ENCODE measurements at places on chromosomes 6 and 20.

- DNase-seq: no peak
Observed at GRCh38 chr20:62999580-62999979, 7.2 kb downstream of the BHLHE23 start.

DNA sequence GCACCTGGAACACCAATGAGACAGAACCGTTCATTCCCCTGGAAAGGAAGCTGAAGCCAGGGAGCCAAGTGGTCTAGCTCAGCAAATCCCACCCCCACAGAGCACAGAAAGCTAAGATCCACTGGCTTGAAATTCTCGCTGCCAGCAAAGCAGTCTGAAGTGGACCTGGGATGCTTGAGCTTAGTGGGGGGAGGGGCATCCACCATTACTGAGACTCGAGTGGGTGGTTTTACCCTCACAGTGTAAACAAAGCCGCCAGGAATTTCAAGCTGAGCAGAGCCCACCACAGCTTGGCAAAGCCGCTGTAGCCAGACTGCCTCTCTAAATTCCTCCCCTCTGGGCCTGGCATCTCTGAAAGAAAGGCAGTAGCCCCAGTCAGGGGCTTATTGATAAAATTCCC, 53.1 kb downstream of the KIF16B start:
- DNase-seq: no peak

DNA sequence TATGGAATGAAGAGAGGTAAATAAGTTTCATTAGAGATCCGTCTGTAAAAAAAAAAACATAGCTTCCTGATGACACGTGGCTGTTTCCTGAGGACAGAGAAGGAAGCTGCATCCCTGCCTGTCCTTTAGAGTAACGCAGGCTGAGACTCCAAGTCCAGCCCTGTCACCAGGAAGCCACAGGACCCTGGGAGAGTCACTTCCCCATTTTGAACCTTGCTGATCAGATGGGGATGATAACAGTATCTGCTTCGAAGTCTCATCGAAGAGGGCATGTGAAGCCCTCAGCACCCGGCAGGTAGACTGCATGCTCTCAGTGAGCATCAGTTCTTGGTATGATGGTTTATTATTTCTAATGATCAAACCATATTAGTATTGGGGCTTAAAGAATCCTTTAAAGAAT, 139.1 kb upstream of the KCNG1 start:
- no peak for DNase-seq

DNA sequence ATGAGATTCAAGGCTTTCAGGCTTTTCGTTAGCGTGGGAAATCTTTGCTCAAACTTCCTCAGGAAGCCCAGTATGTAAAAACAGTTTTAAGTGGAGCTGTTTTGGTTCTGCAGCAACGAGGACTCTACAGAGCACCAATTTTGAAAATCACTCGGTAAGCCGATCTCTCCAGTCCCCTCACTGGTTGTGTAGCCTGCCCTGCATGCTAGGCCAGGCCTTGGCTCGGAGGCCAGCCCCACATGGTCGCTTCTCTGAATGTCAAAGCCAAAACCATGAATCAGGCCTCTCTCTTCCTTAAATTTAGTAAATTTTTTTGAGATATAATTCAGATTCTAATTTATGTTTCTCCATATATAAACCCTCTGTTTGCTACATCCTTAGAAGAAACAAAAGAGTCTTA, 108.0 kb downstream of the CHD6 start:
- no peak for DNase-seq

DNA sequence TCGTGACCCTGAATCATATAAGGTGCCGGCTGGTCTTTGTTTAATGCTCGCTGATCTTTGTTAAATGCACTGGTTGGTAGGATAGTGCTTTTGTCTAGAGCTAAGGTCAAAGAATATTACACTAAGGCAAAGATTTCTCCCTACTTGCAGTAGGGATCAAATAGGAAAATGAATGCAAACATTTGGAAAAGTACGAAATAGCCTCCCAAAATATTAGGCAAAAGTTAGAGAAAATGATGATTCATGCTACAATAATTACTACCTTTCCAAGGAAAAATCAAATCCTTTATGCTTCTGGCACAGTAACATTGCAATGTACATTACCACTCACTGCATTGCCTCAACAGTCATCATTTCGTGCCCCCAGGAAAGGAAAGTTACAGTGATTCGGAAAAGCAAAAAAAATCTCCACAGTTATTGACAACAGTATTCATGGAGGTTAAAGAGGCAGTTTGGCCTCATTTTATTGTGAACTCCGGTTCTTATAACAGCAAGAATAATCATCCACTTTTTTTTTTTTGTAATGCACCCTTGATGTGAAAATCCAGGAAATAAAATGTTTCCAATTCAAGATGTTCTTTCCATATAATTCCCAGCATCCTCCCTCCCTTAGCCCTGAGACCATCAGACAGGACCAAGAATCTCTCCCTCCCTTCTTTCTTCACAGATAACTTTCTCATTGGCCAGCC, 61.7 kb upstream of the ZMYND8 start:
- no peak for DNase-seq

- no peak for DNase-seq
Observed at GRCh38 chr6:151430886-151431285, 21.0 kb downstream of the RMND1 start.

- no peak for DNase-seq
Observed at GRCh38 chr6:105591053-105591452, 188.2 kb upstream of the PREP start.

GRCh38 chr6:53915026-53915691, 120.4 kb downstream of the LRRC1 start:
- DNase-seq: no peak

- no peak for DNase-seq
Observed at GRCh38 chr6:64672131-64672530, 1034.9 kb downstream of the EYS start.

- DNase-seq: no peak
Observed at GRCh38 chr20:40711079-40711478, 22.0 kb upstream of the MAFB start.

DNA sequence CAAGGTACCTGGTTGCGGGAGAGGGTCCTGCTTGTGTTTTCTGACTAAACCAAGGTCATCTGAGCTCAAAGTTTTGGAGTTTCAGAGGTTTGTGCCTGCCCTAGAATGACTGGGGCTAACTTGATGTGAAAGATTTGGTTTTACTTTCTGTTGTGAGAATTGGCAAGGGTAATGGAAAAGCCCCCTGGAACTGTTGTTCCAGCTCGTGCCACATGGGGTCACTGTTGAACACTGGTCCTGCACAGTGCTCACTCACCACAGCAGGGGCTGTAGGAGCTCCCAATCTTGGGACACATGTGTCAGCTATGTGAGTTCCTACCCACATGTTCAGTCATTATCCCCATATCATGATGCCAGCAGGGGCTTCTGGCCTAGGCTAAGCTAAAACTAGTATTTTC, 6.5 kb downstream of the TGM6 start:
- DNase-seq: no peak

- no peak for DNase-seq
Observed at GRCh38 chr20:7856756-7857155, 83.5 kb downstream of the HAO1 start.

DNA sequence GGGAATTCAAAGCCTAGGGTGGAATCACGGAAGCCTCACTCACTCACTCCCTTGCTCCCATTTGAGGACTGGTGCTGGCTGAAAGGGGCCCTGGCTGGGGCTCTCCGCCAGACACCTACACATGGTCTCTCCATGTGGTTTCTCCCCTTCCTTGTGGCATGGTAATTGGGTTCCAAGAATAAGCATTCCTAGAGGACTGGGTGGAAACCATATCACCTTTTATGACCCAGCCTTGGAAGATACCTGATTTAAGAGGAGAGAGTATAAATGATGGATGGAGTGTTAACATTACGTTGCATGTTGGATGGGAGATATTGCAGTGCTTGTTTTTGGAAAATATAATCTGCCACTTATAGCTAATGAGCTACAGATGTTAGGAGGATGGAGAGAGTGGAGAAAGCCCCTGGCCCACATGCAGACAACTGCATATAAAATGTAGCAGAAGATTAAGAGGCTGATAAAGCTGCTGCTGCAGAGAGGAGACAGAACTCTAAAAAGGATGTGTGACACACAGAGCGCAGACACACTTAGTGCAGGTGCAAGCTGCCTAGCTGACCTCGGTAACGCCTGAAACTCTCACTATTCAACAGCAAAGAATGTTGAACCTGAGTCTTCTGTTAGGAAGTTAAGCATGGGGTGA, 23.3 kb upstream of the CDKN1A start:
- no peak for DNase-seq

DNA sequence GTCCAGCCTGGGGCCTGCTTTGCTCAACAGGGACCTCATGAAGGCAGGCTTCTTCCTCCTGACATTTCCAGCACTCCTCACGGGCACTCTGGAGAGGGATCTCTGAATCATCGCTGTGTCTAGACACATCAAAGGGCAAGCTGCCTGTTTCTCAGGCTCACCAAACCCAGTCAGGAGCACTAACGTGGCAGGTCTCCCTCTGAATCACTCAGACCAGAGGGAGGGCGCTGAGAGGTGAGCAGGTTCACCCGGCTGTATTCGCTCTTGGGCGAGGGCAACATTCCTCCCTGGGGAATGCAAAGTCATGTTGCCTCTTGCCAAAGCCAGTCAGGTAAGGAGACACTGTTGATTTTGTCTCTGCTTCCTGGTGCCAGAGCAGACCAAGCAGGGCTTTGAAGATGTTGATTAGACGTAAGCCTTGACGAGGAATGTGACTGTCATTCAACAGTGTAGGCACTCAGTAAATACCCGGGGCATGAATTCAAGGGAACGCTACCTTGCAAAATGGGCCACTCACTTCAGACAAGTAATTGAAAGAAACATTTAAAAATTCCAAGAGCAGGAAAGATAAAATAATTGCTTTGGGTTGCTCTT, 50.1 kb downstream of the CYP24A1 start:
- no peak for DNase-seq

DNA sequence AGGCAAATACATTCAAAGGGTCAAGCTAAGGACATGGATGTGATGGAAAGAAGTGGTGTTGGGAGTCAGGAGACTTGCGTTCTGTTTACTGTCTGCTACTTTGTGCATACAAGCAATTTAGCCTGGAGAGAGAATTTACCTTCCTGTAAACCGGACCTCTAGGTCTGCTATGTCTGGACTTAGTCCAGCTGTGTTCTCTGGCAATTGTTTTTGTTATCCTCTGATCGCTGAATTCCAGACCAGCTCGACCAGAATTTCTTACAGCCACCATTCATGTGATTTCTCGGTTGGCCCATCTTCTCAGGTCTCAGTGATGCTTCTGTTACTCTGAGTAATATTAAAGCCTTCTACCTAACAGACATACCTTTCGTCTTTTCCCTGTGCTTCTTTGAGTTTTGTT, 75.2 kb downstream of the LRRC1 start:
- DNase-seq: no peak

DNA sequence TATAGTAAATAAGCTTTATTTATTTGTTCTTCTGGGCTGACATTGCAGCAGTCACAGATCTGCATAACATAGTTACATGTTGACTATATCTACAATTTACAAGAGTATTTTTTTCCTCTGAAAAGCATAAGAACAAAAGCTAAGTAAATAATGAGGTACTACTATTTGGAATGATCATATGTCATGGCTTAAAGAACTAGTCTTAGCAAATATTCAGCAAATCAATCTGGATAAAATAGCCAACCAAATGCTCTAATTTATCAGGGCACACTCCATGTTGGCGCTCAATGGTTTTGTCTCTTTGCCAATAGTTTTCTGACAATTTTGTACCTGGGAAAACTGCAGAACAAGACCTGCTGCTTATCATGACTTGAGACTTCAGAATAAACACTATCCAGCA, 233.4 kb upstream of the RIN2 start:
- DNase-seq: no peak

GRCh38 chr6:25579902-25580495, 72.0 kb upstream of the SCGN start:
- no peak for DNase-seq

- no peak for DNase-seq
Observed at GRCh38 chr6:84467296-84467695, 239.9 kb upstream of the CEP162 start.

- no peak for DNase-seq
Observed at GRCh38 chr6:9482030-9482738, 932.7 kb downstream of the TFAP2A start.

DNA sequence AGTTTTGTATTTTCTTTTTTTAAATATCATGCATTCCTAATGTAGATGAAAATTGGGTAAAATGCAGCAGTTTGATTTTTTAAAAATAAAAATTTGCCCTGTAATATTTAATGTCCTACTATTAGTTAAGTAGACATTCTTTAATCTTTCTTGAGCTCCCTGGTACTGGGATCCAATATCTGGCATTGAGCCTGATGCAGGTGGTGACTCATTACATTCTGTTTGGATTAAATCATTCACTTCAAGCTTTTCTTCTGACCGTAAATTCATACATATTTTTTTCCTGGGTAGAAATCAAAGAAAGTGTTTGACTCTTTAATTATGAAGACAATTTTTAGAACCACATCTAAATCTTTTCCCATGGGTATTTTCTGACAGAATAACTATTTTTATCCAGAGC, 768.8 kb upstream of the SLC35B3 start:
- no peak for DNase-seq

- no peak for DNase-seq
Observed at GRCh38 chr6:143160015-143160414, 99.3 kb downstream of the AIG1 start.

DNA sequence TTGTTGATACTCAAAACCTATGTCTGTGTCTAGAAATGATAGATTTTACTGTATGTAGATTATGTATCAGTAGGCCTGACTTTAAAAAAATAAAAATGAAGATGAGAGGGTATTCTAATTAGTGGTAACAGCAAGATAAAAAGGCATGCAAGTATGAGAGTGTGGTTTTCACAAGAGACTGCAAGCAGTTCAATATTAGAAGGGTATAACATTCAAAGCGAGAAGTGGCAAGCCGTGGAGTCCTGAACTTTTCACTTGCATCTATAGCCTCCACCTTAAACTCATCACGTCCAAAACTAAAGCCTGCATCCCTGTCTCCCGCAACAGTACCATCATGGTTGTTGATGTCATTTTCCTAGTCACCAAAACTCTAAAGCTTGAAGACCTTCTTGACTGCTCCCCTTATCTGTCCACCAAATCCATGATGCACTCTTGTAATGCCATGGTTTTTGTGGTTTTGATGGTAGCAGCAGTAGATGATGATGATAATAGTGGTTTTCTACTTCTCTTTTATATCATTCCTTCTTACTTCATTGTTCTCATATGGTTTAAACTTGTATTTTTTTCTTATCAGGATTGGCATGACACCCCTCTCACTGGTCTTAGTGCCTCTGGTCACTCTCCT, 9.2 kb upstream of the CGA start:
- no peak for DNase-seq

- DNase-seq: no peak
Observed at GRCh38 chr6:885051-885590, 192.2 kb upstream of the EXOC2 start.

DNA sequence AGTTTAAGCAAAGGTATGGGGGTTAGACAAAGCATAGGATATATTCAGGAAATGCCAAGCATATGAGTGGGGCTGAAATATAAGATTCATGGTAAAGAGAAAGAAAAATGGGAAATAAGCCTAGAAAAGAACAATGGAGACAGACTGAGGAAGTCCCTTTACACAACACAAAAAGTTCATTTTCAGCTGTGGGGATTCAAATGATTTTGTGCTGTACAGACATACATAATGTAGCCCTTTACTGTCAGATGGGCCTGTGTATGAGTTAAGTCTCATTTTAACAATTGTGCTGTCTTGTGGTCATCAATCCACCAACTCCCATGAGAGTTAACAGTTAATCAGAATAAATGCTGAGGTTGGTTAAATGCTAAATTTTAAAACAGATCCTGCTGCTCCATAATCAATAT, 37.2 kb downstream of the REV3L start:
- no peak for DNase-seq
